Adipose tissue (tissue), 3 donors: ENCODE measurements at places on chromosomes 6 and 20. TPM values are rescaled to one million over a fixed set of nuclear protein-coding genes. Genes with fewer than 3 reads are reported as not detected.

NFATC2 gene
- polyA plus RNA-seq: 2.2 TPM

LY6G5C gene
- 3.5 TPM for polyA plus RNA-seq

MYMX gene
- polyA plus RNA-seq: 2.1 TPM

ASCC3 gene
- 7.0 TPM for polyA plus RNA-seq

SLC4A11 gene
- polyA plus RNA-seq: 0.29 TPM

NELFE gene
- 60.8 TPM for polyA plus RNA-seq

CDK19 gene
- 2.6 TPM for polyA plus RNA-seq

NRN1 gene
- polyA plus RNA-seq: 3.3 TPM

TBPL1 gene
- polyA plus RNA-seq: 30.8 TPM

LINC00237 gene
- not detected for polyA plus RNA-seq

NMBR gene
- 0.06 TPM for polyA plus RNA-seq

ID1 gene
- polyA plus RNA-seq: 82.2 TPM

XPO5 gene
- 9.8 TPM for polyA plus RNA-seq

IL17A gene
- not detected for polyA plus RNA-seq

PARD6B gene
- 1.0 TPM for polyA plus RNA-seq

ATXN1 gene
- polyA plus RNA-seq: 7.2 TPM

GPR63 gene
- 0.06 TPM for polyA plus RNA-seq

TBXT gene
- polyA plus RNA-seq: not detected

PTPRA gene
- polyA plus RNA-seq: 30.8 TPM

ADTRP gene
- polyA plus RNA-seq: 1.1 TPM

SDC4 gene
- polyA plus RNA-seq: 105 TPM

LSM14B gene
- 13.9 TPM for polyA plus RNA-seq

TNFRSF6B gene
- polyA plus RNA-seq: 92.8 TPM

SLC22A7 gene
- polyA plus RNA-seq: not detected

EMILIN3 gene
- polyA plus RNA-seq: 0.14 TPM

ID4 gene
- polyA plus RNA-seq: 86.0 TPM

SIGLEC1 gene
- polyA plus RNA-seq: 8.8 TPM

MCCD1 gene
- not detected for polyA plus RNA-seq

GLYATL3 gene
- not detected for polyA plus RNA-seq

PHACTR3 gene
- not detected for polyA plus RNA-seq

TMC2 gene
- polyA plus RNA-seq: 0.46 TPM

LHFPL5 gene
- polyA plus RNA-seq: not detected

PAQR8 gene
- 1.0 TPM for polyA plus RNA-seq

SPATA25 gene
- polyA plus RNA-seq: 1.0 TPM

SAPCD1 gene
- polyA plus RNA-seq: not detected

DEFB124 gene
- polyA plus RNA-seq: 0.20 TPM

GRM4 gene
- polyA plus RNA-seq: not detected

ABHD16B gene
- 0.72 TPM for polyA plus RNA-seq

LGSN gene
- not detected for polyA plus RNA-seq

ANGPT4 gene
- polyA plus RNA-seq: 0.30 TPM

TCF21 gene
- 0.78 TPM for polyA plus RNA-seq

DPPA5 gene
- not detected for polyA plus RNA-seq

IL17F gene
- not detected for polyA plus RNA-seq

CTNNBL1 gene
- polyA plus RNA-seq: 54.3 TPM

DOK5 gene
- 3.2 TPM for polyA plus RNA-seq

TNF gene
- 0.56 TPM for polyA plus RNA-seq

ACTL10 gene
- polyA plus RNA-seq: 0.61 TPM

CFB gene
- 211 TPM for polyA plus RNA-seq

GUCA1A gene
- 0.22 TPM for polyA plus RNA-seq
